ENCODE measurements at places on chromosomes 11 and 22.
A peak's percentile ranks its signal among the peaks of the same experiment; 100 is the strongest.

GRCh38 chr22:30893434-30894370, 74.9 kb downstream of the MORC2 start:
- no peak for DNase-seq

DNA sequence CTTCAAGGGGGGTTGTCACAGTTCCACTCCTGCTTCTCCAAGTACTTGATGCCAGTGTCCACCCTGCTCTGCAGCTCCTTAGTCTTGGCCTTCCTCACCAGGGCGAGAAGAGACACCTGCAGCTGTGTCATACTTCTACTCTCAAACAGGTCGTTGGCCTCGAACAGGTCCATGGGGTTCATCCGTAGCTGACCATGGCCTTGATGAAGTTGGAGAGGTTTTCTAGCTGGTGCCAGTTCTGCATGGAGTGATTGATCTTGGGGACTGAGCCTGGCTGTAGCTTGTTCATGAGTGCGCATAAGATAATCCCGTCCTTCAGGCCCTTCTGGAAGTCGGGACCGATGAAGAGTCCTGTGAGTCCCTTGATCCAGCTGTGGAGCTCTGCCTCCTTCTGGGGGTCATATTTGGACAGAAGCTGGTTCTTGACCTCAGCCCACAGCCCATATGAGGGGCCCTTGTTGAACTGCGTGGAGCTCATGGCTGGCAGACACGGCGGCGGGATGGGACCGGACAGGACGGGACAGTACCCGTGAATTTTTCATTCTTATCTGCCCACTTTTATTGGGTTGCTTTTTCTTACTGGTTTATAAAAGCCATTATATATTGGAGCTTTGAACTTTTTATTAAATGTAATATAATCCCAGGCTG, 33.4 kb upstream of the HORMAD2 start:
- no peak for DNase-seq

DNA sequence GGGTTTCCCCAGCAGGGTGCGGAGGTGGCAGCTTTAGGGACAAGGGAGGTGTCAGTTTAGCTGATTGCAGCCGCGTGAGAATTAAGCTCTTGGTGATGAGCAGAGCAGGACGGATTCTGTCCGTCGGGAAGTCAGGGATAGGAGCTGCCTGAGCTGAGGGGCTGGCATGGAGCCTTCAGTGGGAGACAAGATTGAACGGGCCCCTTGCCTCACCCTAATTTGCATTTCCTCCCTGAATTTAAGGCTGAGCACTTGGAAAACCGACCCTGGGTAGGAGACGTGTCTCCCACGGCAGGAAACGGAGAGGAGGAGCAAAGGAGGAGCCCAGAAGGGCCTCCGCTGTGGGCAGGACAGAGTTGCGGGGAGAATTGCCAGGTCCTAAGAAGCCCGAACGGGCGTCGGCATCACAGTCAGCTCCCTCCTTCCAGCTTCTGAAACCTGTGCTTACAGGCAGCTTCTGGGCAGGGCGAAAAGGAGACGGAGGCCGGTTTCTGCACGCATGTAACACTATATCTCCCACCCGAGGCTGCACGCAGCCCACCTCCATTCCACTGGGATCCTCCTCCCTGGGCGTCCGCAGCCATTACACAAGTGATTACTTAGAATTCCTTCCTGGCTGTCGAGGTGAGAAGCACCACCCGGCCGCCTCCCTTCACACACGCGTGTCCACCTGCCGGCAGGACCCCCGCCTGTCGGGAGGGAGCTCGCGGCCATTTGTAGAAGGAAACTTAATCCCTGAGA, 345.8 kb downstream of the BRD1 start:
- DNase-seq, result no peak

DNA sequence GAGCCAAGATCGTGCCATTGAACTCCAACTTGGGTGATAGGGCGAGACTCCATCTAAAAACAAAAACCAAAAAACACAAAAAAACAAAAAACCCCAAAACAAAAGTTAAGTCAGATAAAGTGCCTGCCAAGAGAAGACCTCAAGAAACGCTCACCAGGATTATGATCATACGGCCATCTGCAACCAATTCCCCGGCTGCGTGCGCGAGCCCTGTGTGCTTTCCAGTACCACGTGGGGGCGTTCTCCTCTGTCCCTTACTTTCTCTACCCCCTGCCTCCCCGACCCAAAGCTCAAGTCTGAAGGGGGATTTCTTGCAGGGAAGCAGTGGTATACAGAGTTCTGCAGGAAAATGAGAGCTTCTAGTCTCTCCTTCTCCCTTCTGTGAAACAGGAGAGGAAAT, 10.5 kb upstream of the RPS19BP1 start:
- no peak for DNase-seq

- DNase-seq, result no peak
Observed at GRCh38 chr22:19287076-19287707, 4.3 kb downstream of the CLTCL1 start.

GRCh38 chr11:118252688-118253087, 523 bp upstream of the MPZL3 start:
- no peak for DNase-seq

DNA sequence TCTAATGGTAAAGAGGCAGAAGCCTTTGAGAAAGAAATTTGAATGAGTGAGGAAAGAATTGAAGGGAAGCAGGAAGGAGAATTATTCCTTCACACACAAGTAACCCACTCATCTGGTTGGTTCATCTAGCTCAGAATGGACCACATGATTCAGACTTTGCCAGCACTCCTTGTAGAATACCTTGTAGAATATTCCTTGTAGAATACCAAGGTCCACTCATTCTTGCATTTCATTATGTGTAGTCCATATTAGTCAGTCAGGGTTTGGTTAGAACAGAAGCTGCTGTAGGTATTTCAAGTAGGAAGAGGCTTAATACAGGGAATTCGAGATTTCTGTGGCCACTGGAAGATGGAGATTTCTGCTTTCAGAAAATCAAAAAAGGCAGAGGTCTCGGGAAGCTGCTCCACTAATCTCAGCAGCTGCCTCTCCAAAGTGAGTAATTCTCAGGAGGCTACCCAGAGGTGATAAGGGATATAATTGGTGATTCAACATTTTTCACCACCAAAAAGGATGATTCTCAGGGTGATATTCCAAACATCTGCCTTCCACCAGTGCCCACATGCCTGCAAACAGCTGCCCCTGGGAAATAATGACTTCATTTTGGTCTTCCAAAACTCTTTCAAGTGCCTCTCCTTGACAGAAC, 329.1 kb downstream of the TMEM135 start:
- no peak for DNase-seq

- no peak for DNase-seq
Observed at GRCh38 chr22:46568102-46568809, 30.8 kb upstream of the CELSR1 start.

DNA sequence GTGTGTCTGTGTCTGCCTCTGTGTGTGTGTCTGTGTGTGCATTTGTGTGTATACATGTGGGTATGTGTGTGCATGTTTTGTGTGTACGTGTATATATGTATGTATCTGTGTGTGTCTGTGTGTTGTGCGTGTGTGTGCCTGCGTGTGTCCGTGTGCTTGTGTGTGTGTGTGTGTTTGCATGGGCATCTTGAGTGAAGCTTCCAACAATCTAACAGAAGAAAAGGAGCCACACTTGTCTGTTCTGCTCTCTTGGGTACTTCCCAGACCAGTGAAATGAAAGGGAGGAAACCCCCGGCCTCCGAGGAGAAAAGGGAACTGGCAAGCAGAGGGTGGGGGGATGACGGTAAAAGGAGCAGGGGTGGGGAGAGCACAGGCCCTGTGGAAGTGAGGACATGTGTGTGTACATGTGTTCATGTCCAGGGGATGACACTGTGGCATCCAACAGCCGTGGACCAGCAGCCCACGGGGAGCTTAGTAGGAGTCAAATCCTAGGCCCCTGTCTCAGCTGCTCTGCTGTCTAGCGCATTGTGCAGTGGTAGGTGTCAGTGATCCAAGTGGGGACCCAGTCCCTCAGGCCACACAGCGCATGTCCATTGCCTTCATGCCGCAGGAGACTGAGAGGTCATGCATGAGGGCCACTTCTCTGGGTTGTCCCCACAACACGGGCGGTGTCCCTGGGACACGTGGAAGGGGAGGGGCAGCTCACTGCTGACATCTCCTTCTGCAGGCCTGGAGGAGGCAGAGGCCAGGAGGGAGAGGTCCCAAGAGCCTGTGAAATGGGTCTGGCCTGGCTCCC, 8.1 kb downstream of the CSF2RB start:
- no peak for DNase-seq

GRCh38 chr11:117462183-117462863, 134.7 kb downstream of the CEP164 start:
- no peak for DNase-seq

- no peak for DNase-seq
Observed at GRCh38 chr11:65292890-65293289, 21.8 kb upstream of the CDC42EP2 start.

- DNase-seq, result no peak
Observed at GRCh38 chr11:35089666-35090065, 49.3 kb upstream of the CD44 start.

- DNase-seq, result no peak
Observed at GRCh38 chr11:6895010-6895409, 2.7 kb upstream of the OR2D2 start.

- DNase-seq, result no peak
Observed at GRCh38 chr11:79406376-79406775, 34.5 kb downstream of the TENM4 start.

- DNase-seq, result no peak
Observed at GRCh38 chr11:65880844-65881421, 1.3 kb downstream of the CTSW start.

GRCh38 chr22:27686534-27686933, 115.0 kb downstream of the MN1 start:
- no peak for DNase-seq

DNA sequence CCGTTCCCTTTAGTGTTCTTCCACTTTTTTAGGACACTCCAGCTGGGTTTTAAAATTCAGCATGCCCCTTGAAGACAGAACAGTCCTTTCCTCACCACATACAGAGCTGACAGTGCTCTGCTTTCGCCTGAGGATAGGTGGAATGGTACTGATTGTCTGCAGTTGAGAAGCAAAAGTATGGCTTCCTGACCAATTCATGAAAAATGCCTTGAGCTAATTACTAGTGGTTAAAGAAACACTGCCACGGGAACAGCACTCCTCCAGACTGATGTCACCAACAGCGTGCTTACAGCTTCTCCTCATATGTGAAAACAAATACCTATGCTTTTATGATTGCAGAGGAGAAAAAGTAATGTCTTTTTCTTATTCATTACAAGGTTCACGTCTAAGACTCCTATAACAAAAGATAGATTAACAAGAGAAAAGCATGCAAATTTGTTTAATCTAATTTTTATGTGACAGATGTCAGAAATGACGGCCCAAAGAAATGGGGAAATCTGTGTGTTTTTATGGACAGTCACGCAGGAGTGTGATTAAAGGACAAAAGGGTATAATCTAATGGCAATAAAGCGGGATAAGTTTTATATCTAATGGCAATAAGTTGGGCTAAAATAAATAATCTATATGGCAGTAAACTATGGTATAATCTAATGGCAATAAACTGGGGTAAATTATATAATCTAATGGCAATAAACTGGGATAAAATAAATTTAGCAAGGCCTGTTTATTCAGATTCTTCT, 123.4 kb upstream of the ARHGAP42 start:
- DNase-seq, result no peak

DNA sequence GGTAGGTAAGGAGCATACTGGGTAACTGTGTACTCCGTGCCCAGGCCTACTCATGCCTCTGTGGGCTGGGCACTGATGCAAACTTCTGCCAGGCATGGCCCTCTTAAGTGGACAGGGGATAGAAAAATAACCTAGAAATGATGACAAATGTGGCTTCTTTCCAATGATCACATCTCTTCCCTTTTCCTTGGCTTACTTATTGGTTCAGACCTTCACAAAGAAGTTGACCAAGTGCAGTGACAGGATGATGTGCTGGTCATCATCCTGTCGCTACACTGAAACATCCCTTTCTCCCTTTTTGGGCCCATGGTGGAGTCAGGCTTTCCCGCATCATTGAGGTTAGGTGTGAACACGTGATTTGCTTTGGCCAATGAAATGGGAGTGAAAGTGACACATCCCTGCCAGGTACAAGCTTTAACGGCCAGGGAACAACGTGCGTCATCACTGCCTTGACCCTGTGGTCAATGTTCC, 31.8 kb upstream of the APOBEC3A start:
- no peak for DNase-seq

DNA sequence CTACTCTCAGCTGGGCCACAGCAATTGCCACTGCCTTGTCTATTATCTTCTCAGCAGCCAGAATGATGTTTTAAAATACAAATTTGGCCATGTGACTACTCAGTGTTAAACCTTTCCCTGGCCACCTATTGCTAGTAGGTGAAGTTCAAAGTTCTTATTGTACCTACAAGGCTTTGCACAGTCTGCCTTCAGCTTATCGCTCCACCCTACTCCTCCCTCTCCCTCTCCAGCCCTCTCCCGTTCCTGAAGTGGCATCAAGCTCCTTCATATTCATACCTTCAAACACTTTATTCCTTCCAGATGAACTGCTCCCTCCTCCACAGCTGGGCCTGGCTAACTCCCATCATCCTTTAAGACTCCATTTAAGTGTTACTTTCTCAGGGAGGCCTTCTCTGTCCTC, 37.3 kb downstream of the OR10A6 start:
- DNase-seq, result no peak

DNA sequence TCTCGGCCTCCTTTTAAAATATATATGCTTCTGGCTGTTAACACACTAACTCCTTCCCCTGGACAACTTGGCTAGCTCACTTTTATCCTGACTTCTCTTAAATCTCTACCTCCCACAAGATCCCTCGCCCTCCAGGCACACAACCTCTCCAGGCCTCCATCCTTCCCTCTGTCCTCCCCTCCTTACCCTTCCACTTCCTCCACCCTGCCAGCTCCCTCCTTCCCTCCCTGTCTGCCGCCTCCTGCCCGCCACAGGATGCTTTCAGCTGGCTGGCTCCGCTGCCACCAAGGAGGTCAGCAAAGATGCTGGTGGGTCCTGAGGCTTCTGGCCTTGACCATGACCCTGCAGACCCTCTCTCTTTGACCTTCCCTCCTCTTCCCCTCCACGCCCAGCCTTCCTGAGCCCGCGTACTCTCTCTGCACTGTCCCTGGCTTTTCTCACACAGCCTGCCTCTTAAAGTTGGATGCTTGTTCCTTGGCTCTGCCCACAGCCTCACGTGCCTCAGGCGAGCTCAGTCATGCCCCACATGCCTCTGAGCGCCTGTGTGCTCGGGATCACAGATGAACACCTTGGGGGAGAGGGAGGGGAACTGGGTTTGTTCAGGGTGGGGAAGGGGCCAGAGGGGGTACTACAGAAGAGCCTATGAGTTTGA, 6.7 kb downstream of the NFAM1 start:
- no peak for DNase-seq

DNA sequence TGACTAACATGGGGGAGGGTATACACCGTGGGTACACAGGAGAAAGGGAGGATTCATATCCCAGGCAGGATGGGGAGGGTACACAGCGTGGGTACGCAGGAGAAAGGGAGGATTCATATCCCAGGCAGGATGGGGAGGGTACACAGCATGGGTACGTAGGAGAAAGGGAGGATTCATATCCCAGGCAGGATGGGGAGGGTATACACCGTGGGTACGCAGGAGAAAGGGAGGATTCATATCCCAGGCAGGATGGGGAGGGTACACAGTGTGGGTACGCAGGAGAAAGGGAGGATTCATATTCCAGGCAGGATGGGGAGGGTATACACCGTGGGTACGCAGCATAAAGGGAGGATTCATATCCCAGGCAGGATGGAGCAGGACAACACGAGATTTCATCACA, 36.6 kb upstream of the NRIP3 start:
- no peak for DNase-seq

GRCh38 chr11:67433536-67434394, 3.7 kb downstream of the PTPRCAP start:
- no peak for DNase-seq

GRCh38 chr11:124075841-124076651, 34.9 kb upstream of the OR10G7 start:
- DNase-seq, result no peak

- DNase-seq, result no peak
Observed at GRCh38 chr11:95968585-95968984, 44.7 kb upstream of the MTMR2 start.

GRCh38 chr11:7513234-7514098, at the start of gene PPFIBP2:
TSS of gene PPFIBP2 (plus strand) at chr11:7513999. CDS start at chr11:7549476, 35,477 bp downstream.
- peak; percentile 59 for DNase-seq

Measured in stimulated activated CD8-positive, alpha-beta memory T cell treated with anti-CD3 and anti-CD28 coated beads, Interleukin-7, amount 100 ng/mL, for 4 hours (primary cell).